ENCODE measurements at places on chromosomes 1 and 21.

- DNase-seq: no peak
Observed at GRCh38 chr21:43308815-43309283, 118.1 kb downstream of the SIK1 start.

- DNase-seq: no peak
Observed at GRCh38 chr1:83000286-83000685, 998.6 kb downstream of the TTLL7 start.

- no peak for DNase-seq
Observed at GRCh38 chr1:61299463-61299862, 217.1 kb downstream of the NFIA start.

DNA sequence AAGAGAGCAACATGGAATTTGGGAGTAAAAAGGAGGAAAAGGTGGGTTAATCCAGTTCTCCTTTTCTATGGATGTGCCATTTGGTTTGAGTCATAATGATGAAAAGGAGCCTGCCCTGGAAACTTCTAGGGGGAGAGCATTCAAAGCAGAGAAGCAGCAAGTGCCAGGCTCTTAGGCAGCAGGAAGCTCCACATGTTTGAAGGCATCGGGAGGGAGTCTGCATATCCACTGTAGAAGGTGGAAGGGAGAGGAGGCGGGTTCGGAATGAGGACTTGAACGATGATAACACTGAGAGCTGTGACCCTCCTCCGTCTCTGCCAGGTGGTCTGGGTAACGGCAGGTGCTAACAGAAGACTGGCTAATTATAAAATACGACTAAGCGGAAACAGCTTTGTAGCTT lies 128.2 kb downstream of the RYR2 start:
- no peak for DNase-seq

DNA sequence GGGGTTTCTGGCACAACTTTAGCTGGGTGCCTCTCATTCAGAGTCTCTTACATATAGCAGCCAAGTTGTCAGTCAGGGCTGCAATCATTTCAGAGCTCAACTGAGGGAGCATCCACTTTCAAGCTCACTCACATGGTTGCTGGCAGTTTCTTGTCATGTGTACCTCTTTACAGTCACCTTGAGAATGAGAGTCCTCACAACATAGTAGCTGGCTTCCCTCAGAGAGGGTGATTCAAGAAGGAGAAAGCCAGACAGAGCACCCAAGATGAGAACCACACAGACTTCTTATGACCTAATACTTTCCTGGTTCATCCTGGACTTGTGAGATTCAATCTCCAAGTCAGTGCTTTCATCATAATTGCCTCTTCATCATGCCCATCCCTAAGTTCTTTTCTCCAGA lies 57.2 kb downstream of the DPT start:
- no peak for DNase-seq

DNA sequence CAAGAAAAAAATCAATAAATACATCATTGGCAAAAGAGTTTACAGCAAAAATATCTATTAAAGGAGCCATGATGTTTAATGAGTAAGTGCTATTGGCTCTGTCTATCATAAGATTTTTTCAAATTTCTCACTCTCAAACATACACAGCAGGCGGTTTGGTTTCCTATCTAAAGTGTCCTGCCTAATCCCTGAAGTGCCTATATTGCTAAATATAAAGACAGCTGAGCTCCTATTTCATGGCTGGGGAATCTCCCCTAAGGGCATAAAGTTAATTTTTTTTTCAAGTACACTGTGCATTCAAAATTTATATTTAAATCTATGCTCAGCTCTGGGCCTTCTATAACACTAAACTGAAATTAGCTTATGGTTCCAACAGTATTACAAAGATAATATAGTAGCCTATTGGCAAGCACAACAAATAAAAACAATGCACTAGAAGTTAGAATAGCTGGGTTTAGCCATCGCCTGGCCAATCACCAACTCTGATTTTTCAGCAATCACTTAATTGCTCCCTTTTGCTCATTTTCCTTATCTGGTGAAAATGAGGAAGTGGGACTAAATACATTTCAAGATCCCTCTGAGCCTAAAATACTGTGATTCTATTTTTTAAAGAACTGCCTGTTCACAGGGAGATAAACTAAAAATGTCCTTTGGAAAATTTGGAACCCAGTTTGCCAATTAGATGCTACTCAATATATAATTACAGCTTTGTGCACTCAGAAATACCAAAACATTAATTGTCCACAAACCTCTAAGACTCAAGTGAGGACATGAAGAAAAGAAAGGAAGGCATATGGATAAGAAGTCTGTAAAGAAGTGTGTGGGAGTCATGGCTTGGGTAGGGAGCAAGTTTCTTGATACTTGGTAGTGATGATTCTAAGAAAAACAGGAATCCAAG lies 62.5 kb downstream of the WDR64 start:
- no peak for DNase-seq

GRCh38 chr1:147235822-147236221 lies 6.7 kb upstream of the CHD1L start:
- DNase-seq: no peak

DNA sequence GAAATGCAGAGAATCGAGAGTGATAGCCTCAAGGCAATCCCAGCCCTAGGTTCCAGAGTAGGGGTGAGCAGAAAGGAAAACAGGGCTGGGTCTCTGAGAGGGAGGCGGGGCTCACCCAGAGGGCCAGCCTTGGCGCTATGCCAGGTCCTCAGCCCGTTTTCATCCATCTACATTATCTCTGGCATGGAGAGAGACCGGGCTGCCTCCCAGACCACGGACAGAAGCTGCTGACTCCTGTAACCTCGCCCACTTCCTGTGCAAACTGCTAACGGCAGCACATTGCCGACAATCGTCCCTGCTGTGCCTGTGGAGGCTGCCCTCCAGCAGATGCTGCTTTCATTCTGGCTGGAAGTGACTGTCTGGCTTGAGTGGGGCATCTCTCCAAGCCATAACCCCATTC lies 569.1 kb downstream of the NPHP4 start:
- no peak for DNase-seq

DNA sequence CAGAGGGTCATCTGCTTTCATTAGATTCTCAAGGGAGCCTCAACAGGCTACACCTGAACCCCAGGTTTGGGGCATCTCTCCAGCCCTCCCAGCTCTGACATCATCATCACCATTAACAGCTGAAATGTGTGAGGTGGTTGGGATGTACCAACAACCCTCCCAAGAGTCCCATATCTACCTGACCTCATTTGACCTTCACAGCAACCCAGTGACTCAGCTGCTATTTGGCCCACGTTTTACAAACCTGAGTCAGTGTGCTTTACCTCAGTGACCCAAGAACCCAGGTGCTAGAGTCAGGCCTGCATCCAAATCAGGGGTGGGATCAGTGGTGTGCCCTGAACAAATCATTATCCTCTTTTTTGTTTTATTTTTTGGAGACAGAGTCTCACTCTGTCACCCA lies 53.3 kb upstream of the TINAGL1 start:
- DNase-seq: no peak

DNA sequence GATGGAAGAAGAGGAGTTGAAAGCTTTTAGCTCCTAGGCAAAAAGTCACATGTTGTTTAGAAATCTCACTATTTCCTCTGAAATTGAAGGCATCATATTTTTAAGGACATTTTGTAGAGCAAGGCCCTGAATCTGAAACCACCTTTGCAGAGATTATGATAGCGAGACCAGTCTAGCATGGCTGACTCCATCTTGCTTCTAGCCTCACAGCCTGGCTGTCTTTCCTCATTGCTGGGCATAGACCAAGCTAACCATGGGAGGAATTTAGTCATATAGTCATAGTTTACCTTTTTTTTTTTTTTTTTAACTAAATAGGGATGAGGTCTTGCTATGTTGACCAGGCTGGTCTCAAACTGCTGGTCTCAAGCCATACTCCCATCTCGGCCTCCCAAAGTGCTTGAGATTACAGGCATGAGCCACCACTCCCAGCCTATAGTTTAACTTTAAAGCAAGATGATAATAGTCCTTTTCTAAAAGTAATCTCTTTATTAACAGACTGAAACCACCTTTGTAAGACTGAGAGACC lies 42.2 kb upstream of the ZNF326 start:
- DNase-seq: no peak

DNA sequence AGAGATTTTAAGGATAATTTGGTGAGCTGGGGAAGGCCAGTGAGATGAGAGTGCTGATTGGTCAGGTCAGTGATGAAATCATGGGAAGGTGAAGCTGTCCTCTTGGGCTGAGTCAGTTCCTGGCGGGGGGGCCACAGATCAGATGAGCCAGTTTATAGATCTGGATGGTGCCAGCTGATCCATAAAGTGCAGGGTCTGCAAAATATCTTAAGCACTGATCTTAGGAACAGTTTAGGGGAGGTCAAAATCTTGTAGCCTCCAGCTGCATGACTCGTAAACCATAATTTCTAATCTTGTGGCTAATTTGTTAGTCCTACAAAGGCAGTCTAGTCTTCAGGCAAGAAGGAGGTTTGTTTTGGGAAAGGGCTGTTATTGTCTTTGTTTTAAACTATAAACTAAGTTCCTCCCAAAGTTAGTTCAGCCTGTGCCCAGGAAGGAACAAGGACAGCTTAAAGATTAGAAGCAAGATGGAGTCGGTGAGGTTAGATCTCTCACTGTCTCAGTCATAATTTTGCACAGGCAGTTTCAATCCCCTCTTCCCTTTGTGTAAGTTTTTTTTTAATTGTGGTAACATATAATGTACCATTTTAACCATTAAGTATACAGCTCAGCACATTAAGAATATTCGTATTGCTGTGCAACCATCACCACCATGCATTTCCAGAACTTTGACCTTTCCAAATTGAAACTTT lies 39.4 kb downstream of the PTAFR start:
- no peak for DNase-seq

DNA sequence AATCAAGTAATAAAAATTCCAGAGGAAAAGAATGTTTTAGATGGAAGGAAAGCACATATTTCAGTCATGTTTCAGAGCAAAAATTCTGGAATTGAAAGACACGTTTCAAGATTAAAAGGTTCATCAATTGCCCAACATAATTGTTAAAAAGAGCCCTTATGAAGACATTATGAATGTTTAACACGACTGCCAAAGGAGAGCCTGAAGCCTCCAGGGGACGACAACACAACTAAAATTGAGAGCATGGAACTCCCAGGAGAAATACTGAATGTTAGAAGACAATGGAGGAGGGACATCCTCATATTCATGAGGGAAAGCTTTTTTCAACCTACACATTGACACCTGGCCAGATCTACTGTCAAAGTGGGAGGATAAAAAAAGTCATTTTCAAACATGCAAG lies 16.0 kb downstream of the OR2T11 start:
- DNase-seq: no peak

GRCh38 chr1:116334868-116335635 lies 38.0 kb upstream of the ATP1A1 start:
- DNase-seq: no peak

- DNase-seq: peak; percentile 41
Observed at GRCh38 chr1:166166698-166167571, at the start of gene FAM78B. Gene FAM78B, minus strand, starts transcription at chr1:166167001. Its CDS starts 753 bp downstream, at chr1:166166248.

DNA sequence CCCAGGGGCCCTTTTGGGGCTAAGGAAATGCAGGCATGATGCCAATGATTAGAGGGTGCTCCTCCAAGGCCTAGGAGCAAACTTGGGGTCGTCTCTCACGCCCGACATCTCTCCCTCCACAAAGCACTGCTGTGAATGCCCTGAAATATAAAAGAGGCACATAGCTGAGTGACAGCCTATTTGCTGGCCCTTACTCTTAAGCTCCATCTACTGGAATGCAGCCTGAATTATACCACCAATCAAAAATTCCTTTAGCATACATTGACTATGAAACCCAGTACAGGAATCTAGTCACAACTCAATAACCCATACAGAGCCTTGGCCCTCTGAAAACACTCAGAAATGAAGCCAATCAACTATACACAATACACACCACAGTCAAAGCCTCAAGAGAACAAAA lies 105.5 kb downstream of the LRIG2 start:
- DNase-seq: no peak

DNA sequence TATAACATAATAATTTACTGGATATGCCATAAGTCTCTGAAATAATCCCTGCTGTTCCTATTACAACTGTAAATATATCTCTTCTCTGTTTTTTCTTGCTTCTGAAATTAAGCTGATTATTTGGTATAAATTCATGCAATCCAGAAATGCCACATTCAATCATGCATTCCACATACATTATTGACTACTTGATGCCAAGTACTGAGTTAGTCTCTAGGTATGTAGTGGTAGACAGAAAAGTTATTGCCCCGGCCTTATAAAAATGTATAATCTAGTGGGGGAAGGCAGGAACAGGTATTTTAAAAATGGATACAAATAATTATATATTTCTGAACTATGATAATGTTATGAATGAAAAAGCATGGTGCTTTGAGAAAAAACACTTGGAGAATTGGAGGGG lies 338.6 kb upstream of the SNX7 start:
- DNase-seq: no peak

Measured in fibroblast of skin of left quadriceps (primary cell).